Mucosa of descending colon (tissue), 3 donors: ENCODE measurements at places on chromosomes 5 and 9.

DNA sequence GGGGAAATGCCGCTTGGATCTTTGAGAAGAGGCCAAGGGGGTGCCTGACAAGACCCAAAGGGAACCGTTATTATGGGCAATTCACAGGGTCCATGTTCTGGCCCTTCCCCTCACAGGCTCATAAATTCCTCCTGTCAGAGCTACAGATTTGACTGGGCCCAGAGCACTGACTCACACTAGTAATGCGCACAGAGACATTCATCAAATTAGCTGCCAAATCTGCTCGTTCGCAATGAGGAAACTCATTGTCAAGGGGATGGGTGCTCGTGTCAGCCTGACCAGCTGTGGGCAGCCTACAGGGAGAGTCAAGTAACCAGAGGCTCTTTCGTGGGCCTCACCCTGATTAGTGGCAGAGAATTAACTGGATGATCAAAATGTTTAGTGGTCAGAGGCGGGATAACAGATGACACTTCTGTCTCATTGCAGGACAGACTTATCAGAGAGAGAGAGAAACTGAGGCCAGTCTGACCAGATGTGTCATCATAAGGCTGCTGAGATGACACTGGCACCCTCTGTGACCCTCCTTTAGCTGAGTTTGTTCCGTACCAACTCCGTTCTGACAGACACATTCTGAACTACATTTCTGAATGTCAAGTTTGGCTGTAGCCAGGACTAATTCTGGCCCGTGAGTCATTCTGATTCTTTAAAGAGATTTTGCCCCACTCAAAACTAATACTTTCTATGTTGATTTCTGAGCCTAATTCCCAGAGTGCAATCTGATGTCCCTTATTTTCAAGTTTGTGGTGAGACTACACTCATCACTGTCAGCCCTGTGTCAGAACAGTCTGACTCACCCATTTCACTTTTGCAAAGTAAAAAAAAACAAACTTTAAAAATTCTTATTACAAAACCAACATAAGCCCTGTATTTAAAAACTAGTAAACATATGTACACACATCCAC, 377.1 kb downstream of the ACTL7B start:
- DNase-seq = peak; percentile 64

GRCh38 chr5:109411149-109411514, 1.4 kb upstream of the PJA2 start:
- DNase-seq = no peak

GRCh38 chr5:161966564-161966963, 101.0 kb upstream of the GABRG2 start:
- DNase-seq = no peak

GRCh38 chr9:4175846-4176245, 124.0 kb downstream of the GLIS3 start:
- no peak for DNase-seq

- peak; percentile 6 for DNase-seq
Observed at GRCh38 chr5:83312663-83313062, 158.9 kb upstream of the VCAN start.

DNA sequence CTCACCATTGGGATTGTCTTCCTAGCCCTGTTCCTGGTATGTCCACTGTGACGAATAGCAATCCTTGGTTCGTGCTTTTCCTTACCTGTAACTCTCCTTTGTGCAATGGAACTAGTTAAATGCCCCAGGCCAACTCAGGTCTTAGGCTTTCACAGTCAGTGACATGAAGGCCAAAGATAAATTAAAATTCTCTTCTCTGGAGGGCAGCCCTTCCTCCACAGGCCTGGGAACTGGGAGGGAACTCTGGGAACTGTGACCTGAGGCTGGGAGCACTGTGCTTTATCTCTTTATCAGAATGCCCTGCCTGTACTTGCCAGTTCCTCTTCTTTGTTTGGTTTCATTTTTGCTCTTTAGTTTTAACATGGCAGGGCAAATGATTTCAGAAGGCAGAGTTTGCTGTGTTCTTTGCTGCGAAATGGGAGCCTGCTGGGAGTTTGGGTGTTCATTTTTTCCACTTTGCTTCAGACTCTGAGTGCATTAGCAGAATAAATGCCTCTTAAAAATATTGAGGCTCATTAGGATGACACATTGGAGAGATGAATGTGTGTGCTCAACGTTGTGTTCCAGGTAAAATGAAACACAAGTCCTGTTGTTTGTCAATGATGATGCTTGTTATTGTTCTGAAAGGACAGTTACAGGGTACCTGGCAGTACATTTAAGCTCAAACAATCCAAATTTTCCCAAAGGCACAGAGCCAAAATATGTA, 118.1 kb downstream of the NUDT12 start:
- peak; percentile 14 for DNase-seq

DNA sequence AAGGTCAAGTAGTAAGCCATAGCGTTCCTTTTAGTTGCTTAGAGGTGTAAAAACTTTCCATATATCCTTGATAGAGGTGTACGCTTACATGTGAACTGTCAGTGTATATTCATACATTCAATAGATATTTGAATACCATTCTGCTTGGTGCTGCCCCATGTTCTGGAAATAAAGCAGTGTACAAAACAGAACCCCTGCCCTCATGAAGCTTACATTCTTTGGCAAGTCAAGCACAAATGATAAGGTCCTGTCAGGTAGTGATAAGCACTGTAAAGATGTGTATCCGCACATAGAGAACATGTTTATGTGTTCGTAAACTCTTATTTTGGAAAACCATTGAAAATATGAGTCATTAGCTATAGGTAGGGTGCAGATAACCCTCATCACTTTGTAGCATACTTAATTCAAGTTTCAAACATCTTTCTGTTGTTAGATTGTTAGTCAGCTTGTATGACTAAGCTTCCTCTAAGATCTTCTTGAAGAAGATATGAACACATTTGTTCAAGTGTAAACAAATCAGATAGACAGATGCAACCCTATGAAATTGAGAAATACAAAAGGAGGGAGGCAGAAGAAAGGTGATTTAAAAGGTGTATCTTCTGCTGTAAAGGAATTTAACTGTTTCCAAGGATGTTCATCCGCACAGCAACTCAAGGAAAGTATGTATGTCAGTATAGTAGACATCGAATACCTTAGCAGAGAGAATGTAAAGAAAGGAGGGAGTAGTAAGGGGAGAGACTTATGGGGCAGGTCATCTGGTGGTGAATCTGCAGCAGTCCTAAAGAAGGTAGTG, 1.6 kb downstream of the GTF3C4 start:
- DNase-seq = no peak

DNA sequence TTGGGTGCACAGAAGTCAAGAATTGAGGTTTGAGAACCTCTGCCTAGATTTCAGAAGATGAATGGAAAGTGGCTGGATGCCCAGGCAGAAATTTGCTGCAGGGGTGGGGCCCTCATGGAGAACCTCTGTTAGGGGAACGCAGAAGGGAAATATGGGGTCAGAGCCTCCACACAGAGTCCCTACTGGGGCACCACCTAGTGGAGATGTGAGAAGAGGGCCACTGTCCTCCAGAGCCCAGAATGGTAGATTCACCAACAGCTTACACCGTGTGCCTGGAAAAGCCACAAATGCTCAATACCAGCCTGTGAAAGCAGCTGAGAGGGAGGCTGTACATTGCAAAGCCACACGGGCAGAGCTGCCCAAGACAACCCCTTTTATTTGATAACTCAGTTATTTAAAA, 383.5 kb downstream of the TLE4 start:
- no peak for DNase-seq

GRCh38 chr9:110029956-110030480, 177.9 kb downstream of the C9orf152 start:
- no peak for DNase-seq

DNA sequence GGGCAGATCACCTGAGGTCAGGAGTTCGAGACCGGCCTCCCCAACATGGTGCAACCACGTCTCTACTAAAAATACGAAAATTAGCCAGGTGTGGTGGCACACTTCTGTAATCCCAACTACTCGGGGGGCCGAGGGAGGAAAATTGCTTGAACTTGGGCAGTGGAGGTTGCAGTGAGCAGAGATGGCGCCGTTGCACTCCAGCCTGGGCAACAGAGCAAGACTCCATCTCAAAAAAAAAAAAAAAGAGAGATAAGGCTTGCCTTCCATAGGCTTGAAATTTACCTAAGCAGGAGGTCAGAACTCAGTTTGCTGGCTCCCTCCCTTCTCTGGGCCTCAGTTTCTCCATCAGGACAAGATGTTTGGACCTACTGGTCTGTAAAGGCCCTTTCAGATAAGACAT, 1.3 kb downstream of the SPOUT1 start:
- no peak for DNase-seq

DNA sequence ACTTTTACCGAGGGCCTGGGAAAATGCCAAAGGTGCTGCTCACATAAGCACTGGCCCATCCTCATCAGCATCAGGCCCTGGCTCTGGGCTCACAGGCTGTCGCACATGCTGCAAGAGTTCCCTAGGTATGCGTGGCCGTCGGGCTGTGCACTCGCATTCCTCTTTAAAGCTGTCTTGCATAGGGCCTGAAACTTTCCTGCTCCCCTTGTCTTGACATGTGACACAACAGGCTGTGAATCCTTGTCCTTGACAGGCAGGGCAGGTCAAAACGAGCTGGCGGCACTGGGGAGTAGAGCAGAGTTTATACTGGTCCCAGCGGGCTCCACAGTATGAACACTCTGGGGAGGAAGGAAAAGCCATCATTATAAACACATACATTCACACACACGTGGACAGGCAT, 30.7 kb downstream of the TSTD2 start:
- DNase-seq = no peak

DNA sequence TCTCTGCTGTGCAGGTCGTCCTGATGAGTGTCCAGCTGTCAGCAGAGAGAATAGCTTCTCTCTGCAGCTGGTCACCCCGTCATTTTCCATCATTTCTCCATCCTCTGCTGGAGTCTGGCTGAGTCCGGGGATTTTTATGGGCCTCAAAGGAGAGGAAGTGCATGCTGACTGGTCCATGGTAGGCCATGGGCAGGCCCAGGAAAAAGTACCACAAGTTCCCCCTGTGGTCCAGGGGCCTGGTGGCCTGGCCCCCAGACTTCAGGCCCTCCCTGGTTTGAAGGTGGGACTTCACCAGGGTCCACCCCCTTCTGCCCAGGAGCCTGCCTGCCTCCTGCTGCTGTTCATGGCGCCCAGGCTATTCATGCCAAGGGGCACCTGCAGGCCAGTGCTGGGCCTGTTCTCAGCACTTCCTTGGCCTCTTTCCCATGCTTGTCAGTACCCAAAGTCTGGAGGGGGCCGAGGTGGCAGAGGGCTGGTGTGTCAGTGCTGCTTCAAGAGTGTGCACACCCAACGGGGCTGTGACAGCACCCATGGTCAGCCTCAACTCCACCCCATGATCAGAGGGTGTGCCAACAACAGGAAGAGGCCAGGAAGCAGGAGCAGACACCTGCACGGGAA, 7.3 kb upstream of the MTMR12 start:
- DNase-seq = no peak

DNA sequence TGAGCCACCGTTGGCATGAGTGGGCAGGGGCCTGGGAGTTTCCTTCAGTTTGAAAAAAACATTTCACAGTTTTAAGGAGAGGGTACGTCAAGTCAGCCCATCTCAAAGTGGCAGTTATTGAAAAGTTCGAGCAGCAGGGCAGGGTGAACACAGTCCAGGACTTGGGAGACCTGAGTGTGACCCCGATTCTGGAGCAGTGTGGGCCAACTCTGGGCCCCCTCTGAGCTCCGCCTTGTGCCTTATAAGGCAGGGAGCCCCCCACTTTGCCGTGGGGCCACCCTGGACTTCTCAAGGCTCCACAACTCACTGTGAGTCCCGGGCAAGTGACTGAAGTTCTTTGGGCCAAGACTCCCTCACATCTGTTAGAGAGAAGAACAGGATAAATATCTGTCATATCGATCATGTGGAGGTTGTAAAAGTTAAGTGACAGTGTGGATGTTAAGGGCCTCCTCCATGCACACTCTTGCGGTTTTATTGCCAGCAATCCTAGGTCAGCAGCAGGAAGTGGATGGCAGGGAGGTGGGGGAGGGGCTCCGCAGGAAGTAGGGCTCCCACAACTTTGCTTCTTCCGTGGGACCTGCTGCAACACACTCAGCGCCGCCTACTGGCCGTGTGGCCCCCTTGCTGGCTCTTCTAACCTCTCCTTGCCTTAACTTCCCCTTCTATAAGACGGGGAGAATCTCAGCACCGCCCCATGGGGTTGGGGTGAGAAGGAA, 38.4 kb downstream of the HRH2 start:
- DNase-seq = peak; percentile 73

DNA sequence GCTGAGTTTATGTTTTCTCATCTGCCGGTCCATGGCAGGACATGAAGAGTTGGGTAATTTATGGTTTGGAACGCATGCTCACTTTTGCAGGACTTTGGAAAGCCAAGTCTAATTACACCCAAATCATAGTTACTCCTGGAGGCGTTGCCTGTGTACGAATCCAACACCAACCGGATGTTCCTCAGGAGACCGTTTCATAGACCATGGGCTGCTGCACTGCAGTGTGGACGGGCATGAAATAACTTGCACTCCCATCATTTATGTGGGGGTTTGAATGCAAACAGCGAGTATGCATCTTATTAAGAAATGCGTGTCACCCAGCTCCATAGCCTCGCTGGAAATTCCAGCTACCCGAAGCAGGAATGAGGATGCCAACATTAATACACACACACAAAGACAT, 96.1 kb upstream of the IRX2 start:
- DNase-seq = no peak
